ENCODE measurements at places on chromosomes 7 and 10. TPM values are rescaled to one million over a fixed set of nuclear protein-coding genes. Genes with fewer than 3 reads are reported as not detected.

The SSC4D gene
- total RNA-seq: 1.6 TPM

The GIMAP7 gene
- total RNA-seq: 0.33 TPM

- H3K27ac ChIP-seq: no peak overlapping the region
- no peaks in the 10 kb centered on the region for H3K36me3 ChIP-seq
- H3K27me3 ChIP-seq: no peaks in the 10 kb centered on the region
- no peak for DNase-seq
These were observed 9.7 kb downstream of the PDZD7 start for GRCh38 chr10:101021239-101021638.

DNA sequence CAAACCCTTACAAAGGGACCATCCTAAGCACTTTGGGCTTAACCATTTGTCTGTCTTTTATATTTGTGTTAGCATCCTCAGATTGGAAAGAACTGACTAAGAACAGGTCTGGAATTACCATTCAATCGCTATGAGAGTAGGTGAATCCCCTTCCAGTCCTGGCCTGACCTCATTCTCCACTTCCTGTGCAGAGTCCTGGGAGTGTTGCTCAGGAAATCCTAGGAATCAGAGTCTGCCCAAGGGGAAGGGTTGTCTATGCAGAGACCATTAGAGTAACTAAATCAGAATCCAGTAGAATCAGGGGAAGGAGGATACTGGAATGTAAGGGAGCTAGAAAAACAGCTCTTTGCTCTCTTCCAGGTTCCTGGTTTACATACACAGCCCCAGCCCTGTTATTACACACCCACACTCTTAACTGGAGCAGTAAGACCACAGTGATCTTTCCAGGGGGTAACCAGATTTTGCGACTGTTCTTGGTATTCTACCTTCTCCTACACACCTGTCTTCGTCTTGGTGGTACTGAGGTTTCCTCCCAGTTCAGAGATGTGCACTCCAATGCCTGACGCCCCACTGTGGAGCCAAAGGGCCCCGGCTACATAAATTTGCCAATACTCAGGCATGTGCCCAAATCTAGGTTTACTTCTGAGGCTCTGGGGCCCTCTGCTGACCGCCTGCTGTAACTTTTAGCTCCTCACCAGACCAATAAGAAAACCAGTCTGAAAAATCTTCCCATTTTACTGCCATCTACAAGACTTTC lies 103.7 kb downstream of the RNF216 start:
- no peak overlapping the region for H3K4me3 ChIP-seq
- no peaks in the 10 kb centered on the region for H3K27me3 ChIP-seq
- H3K4me1 ChIP-seq: 0 out of 2 replicates have a peak, but pooled peaks cover 3% of the 10 kb centered on the region

DNA sequence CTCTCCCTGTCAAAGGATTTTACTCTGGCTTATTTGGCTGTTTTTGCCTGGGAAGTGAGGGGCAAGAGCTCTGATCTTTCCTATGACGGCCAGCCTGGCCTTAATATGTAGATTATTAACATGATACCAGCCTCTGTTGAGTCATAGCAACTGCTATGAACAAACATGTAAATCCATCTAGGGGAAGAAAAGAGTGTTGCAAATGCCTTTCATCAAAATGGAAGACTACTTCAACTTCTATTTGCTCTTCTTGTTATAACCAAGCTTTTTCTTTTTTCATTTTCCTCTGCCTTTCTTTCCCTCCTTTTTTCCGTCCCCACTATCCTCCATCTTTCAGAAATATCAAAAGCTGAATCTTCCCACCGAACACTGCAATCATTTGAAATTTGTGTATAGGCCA lies 46.6 kb downstream of the BTRC start:
- no peaks in the 10 kb centered on the region for H3K27me3 ChIP-seq
- no peak for DNase-seq
- H3K27ac ChIP-seq: no peak overlapping the region
- H3K36me3 ChIP-seq: no peaks in the 10 kb centered on the region

DNA sequence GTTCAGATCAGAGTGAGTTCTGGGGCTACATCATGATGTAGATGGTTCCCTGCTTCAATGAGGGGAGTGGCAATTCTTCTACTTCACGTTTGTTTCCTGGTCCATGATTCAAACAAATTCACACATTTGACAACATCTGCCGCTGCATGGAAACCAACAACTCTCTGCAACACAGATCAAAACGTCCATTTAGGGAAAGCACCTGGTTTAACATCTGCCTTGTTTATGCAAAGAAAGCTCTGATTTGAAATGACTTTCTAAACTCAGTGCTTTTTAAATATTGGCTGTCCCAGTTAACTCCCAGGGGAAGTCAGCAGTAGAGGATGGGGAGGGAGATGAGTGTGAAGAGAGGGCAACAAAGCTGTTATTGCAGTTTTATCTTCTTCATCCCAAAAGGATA lies 93.8 kb downstream of the GAD2 start:
- H3K4me3 ChIP-seq: no peak overlapping the region
- H3K4me1 ChIP-seq: no peaks in the 10 kb centered on the region
- no peaks in the 10 kb centered on the region for H3K36me3 ChIP-seq
- H3K27me3 ChIP-seq: no peaks in the 10 kb centered on the region
- no peak overlapping the region for H3K27ac ChIP-seq

GRCh38 chr7:20519645-20520044 lies 95.8 kb upstream of the ABCB5 start:
- no peaks in the 10 kb centered on the region for H3K4me1 ChIP-seq
- no peak overlapping the region for H3K27ac ChIP-seq
- H3K27me3 ChIP-seq: no peaks in the 10 kb centered on the region
- no peaks in the 10 kb centered on the region for H3K36me3 ChIP-seq
- no peak overlapping the region for H3K4me3 ChIP-seq

- H3K27ac ChIP-seq: no peak overlapping the region
- no peak overlapping the region for H3K4me3 ChIP-seq
- H3K27me3 ChIP-seq: no peaks in the 10 kb centered on the region
These were observed 66.2 kb downstream of the CTBP2 start for GRCh38 chr10:125093974-125094705.

DNA sequence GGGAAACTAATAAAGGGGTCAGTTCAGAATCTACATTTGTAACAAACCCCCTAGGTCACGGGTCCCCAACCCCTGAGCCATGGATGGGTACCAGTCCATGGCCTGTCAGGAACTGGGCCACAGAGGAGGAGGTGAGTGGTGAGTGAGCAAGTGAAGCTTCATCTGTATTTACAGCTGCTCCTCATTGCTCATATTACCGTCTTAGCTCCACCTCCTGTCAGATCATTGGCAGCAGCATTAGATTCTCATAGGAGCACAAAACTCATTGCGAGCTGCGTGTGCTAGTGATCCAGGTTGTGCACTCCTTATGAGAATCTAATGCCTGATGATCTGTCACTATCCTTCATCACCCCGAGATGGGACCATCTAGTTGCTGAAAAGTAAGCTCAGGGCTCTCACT lies 88.4 kb upstream of the MPP7 start:
- H3K36me3 ChIP-seq: no peaks in the 10 kb centered on the region
- DNase-seq: no peak
- H3K27me3 ChIP-seq: peaks cover 2% of the 10 kb centered on the region
- no peak overlapping the region for H3K4me3 ChIP-seq
- no peaks in the 10 kb centered on the region for H3K4me1 ChIP-seq

DNA sequence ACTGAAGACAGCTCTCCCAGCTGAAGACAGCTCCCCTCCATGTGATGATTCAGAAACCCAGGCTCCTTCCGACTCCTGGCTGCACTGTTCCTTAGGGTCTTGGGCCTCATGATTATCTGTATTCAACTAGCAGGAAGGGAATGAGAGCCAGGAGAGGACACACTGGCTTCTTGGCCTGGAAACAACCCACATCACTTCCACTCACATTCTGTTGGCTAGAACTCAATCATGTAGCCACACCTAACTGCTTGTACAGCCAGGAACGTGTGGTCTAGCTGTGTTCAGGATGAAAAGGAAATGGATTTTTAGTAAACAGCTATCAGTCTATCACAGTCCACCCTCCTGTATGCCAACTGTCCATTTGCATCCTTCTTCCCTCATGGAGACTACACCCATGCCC lies 30.5 kb upstream of the XPNPEP1 start:
- H3K4me3 ChIP-seq: no peak overlapping the region
- H3K27me3 ChIP-seq: no peaks in the 10 kb centered on the region
- H3K36me3 ChIP-seq: no peaks in the 10 kb centered on the region
- H3K4me1 ChIP-seq: no peaks in the 10 kb centered on the region
- no peak for DNase-seq

The SPOCK2 gene
- total RNA-seq: 4.8 TPM

The CLCN1 gene
- 0.15 TPM for total RNA-seq

DNA sequence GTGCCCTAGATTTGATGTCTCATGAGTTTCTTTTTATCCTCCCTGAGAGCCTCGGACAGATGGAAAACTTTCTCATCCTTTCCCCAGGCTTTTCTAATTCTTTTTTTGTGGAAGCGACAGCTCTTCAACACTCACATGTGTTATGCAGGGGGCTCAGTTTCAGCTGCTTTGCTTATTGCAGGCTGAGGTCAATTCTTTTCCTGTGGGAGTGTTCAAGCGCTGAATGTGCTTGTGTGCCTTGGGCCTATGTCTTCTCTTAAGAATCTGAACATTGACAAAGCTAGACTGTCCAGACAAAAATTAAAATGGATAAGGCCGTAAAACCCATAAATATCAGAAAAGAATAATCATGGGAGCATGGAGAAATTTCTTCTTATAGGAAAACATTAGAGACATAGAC lies 125.2 kb upstream of the STEAP4 start:
- H3K27me3 ChIP-seq: no peaks in the 10 kb centered on the region
- no peak overlapping the region for H3K27ac ChIP-seq
- no peak overlapping the region for H3K4me3 ChIP-seq
- no peak for DNase-seq

- H3K4me3 ChIP-seq: no peak overlapping the region
- no peaks in the 10 kb centered on the region for H3K36me3 ChIP-seq
- no peak for DNase-seq
- H3K27me3 ChIP-seq: no peaks in the 10 kb centered on the region
These were observed 42.6 kb upstream of the CXCL12 start for GRCh38 chr10:44427479-44427878.

The PLAU gene
- 305 TPM for total RNA-seq

GRCh38 chr10:15453457-15453856 lies 82.4 kb upstream of the FAM171A1 start:
- no peaks in the 10 kb centered on the region for H3K36me3 ChIP-seq
- no peaks in the 10 kb centered on the region for H3K4me1 ChIP-seq
- no peaks in the 10 kb centered on the region for H3K27me3 ChIP-seq
- no peak overlapping the region for H3K4me3 ChIP-seq

- H3K4me1 ChIP-seq: no peaks in the 10 kb centered on the region
- H3K4me3 ChIP-seq: no peak overlapping the region
- H3K27me3 ChIP-seq: no peaks in the 10 kb centered on the region
- no peak overlapping the region for H3K27ac ChIP-seq
- DNase-seq: no peak
These were observed 39.2 kb upstream of the SDHAF3 start for GRCh38 chr7:97078023-97078969.

All from Panc1 (cell line).